ENCODE measurements at places on chromosomes 7 and 10.

- no peak for DNase-seq
Observed at GRCh38 chr7:42953994-42954393, 21.8 kb downstream of the MRPL32 start.

- no peak for DNase-seq
Observed at GRCh38 chr7:96285579-96285978, 36.3 kb downstream of the SLC25A13 start.

GRCh38 chr7:79615466-79615865, 162.0 kb upstream of the MAGI2 start:
- no peak for DNase-seq

DNA sequence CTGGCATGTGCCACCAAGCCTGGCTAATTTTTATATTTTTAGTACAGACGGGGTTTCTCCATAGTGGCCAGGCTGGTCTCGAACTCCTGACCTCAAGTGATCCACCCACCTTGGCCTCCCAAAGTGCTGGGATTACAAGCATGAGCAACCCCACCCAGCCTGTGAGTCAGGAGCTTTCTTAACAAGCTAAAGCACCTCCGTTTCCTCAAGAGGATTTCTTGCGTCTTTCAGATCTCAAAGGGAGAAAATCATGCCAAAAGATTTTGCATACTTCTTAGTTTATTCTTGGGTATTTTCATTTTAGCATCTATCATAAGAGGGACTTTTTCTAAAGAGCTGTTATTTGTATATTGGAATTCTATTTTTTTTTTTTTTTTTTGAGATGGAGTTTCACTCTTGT, 47.9 kb upstream of the FOXK1 start:
- no peak for DNase-seq

- no peak for DNase-seq
Observed at GRCh38 chr7:54546986-54547314, 4.8 kb downstream of the VSTM2A start.

- DNase-seq: no peak
Observed at GRCh38 chr7:31690935-31691334, 3.9 kb downstream of the PPP1R17 start.

GRCh38 chr7:40194745-40195144, 59.9 kb downstream of the SUGCT start:
- DNase-seq: no peak

GRCh38 chr10:77034240-77034639, 603.4 kb downstream of the KCNMA1 start:
- no peak for DNase-seq

- no peak for DNase-seq
Observed at GRCh38 chr10:118569241-118569881, 26.1 kb downstream of the PRLHR start.

GRCh38 chr7:147413557-147413870, 1177.1 kb upstream of the C7orf33 start:
- no peak for DNase-seq

DNA sequence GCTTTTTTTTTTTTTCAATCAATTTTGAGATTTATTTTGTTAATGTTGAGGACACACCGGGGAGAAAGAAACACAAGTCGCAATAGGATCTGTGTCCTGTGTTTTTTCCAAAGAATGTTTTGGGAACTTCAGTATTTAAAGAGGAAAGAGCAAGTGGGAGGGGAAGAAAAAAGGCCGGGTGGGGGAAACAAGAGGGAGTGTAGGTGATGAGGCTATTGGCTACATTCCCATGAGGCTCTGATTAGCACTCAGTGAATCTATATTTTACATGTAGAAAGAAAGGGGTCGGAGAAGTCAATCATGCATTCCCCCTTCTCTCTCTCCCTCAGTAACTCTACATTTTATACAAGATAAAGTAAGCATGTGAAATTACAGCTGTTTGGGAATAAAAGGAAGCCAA, 4.1 kb downstream of the ZNF680 start:
- DNase-seq: no peak

GRCh38 chr10:50527442-50528043, 96.2 kb downstream of the SGMS1 start:
- no peak for DNase-seq

GRCh38 chr10:33327751-33328150, 6.7 kb downstream of the NRP1 start:
- no peak for DNase-seq

- no peak for DNase-seq
Observed at GRCh38 chr7:42278344-42278743, 41.3 kb upstream of the GLI3 start.

- DNase-seq: no peak
Observed at GRCh38 chr10:112755446-112756234, 194.4 kb upstream of the TCF7L2 start.

DNA sequence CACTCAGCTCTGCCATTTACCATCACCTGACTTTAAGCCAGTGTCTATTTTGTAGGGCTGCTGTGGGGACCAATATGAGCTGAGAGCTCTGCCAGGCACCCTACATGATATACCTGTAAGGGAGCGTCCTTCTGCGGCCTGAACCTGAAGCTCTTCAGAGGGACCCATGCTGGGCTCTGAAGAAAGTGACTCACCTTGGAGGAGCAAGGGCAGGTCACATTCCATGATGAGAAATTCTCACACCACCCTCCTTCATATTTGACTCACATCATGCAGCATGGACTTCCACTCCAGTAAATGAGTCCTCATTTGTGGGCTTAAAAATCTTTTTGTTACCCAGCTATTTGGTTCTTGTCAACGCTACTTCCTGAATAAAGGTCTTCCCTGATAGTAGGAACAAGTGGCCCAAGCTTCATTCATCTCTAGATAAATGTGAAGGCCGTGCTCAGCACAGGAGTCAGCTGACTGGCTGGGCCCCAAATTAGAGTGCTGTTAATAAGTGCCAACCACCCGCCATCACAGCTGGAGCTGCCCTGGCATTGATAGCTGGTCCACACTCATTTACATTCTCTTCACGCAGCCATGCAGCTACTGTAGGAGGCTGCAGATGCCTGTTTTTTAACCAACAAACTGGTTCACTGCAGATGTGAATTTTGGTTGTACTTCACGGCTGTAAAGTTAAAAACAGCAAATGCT, 78.4 kb downstream of the RNF216 start:
- no peak for DNase-seq

DNA sequence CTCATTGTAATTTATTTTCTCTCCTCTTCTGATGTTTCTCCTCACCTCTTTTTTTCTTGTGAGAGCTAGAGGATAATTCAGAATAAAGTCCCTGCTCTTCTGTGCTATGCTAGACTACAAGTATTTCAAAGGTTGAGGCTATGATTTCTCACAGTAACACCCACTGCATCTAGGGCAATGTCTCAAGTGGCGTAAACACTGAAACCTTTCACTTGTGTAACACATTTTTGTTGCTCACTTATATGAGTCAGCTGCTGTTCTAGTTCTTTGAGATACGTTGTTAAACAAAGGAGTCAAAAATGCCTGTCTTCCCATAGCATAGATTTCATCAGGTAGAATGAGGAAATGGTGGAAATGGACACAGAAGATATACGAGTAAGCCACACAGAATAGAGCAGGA, 305.1 kb upstream of the PITRM1 start:
- DNase-seq: no peak

- no peak for DNase-seq
Observed at GRCh38 chr10:6427357-6427959, 152.6 kb downstream of the PRKCQ start.

GRCh38 chr7:26178272-26178960, 22.1 kb downstream of the HNRNPA2B1 start:
- DNase-seq: no peak

DNA sequence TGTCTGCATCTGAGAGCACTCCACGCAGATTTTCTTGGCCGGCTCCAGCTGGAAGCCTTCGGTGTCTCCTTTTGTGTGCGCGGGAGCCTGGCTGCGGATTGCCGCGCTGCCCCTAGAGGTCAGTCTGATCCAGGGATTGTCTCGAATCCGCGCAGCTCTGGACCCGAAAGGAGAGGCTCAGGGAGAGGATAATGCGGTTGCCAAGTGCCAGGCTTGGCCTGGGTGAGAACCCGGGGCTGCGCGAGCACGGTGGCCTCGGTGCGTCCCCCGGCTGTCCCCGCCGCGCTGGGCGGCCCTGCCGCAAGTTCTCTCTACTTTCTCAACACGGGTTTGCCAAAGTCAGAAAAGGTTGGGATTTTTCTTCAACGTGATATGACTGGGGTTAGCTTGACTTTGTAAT, 140.9 kb downstream of the ADCYAP1R1 start:
- peak; percentile 8 for DNase-seq

DNA sequence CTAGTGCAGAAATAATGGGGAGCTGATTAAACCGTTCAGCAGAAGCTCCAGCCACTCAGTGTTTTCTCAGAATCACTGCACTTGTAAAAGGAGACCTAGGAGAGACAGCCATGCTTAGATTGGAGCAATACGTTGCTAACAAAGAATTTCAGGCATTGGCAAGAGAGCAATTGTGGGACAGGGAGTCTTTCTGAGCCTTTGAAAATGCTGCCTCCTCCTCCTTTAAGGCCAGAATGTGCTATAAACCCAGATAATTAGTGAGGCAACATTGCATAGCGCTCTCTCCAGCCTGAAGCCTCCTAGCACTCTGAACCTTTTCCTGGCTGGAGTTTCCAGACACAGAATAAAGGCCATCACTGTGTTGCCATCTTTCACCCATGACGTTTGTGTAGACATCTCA, 18.5 kb upstream of the PTPRN2 start:
- no peak for DNase-seq

DNA sequence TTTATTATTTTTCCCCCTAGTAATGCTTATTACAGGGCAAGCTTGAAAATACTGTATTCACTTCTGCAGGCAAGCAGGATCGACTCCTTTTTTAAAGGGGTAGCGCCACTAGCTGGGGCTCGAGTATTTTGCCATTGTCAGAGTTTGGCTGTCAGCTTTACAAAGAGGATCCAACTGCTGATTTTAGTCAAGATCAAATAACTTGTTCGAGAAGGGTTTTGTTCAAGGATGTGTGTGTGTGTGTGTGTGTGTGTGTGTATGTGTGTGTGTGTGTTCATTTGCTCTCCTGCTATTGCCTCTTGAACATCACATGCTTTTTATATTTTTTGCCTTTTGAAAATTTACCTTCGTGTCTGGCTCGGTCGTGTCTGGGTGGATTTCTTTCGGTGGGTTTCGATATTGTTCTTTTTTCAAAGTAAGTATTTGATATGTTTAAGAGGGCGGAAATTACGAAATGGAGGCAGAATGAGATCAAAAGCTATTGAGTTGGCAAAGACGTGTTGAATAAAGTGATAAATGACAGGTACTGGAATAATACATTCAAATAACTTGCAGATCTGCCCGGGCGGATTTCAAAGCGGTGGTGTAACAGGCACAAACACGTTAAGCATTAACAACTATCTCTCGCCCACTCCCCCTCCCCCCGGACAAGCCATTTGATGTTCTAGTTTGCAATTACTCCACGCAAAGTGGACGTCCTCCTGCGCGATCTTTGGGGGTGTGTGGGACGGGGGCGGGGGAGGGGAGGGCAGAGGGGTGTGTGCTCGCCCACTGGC, 1.1 kb downstream of the ARID5B start:
- DNase-seq: peak; percentile 16

DNA sequence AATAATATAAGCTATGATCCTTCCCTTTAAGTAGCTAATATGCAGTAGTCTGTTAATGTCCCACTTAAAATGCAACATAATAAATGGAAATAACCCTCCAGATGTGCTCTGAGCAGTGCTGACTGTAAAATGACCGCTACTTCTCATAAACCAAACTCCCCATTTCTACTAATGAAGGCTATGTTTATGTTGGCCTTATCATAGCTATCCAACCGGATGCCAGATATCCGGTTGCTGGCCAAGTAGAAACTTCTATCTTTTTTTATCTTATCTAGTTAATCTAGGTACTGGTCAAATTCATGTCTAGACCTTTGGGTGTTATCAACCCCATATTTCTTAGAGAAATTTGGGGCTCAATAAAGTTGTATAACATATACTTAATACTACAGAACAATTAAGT, 56.6 kb downstream of the CHRM2 start:
- DNase-seq: no peak

GRCh38 chr7:67346126-67346525, 349.5 kb downstream of the TYW1 start:
- DNase-seq: no peak

DNA sequence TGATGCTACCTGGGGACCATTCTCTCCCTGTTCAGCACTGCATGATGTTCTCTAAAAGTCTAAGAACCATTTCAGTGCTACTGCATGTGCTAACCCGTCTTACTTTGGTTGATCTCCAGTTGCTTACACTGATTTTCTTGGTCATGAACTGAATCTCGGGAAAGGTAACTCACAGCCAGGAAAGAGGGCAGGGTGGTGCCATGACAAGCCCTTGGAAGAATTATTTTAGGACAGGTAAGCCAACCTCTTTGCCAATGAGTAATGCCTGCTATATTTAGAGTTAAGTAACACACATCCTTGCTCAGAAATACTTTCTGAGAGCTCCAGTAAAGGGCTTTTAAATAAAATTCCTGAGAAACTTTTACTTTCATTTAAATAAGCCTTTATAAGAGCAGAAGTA, 126.7 kb downstream of the ARL4A start:
- no peak for DNase-seq

DNA sequence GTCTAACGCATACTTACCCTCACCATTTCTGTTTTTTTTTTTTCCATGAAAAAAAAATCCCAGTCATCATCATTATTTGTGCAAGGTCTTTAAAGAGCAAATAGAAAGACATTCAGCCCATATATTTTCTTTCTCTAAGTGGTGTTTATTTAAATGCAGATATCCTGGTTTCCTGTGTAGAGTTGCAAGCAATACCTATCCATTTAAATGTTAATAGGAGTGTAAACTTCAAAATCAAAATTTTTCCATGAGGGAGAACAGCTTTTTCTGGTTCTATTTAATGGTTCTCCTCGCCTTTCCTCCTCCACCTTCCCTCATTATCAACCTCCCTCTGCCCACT, 120.1 kb upstream of the AGK start:
- DNase-seq: no peak

GRCh38 chr7:4866528-4867496, 5.0 kb upstream of the PAPOLB start:
- DNase-seq: no peak

DNA sequence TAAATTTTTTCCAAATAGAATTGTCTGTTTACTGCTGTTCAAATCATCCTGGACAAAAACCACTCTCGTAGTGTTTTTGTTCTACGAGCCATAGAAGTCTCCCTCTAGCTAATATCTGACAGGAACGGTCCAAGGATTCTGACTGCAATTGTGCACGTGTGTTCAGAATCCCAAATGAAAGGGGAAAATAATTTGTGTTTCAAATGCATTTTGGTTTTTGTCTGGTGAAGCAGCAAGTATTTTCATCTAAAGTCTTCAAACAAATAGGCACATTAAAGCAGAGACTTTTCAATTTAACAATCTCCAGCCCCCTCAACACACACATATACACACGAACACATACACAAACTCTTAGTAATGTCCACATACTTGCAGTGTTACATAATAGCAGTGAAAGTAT, 475 bp downstream of the NEUROD6 start:
- no peak for DNase-seq
